ENCODE measurements at places on chromosomes 6 and 20. TPM values are rescaled to one million over a fixed set of nuclear protein-coding genes. Genes with fewer than 3 reads are reported as not detected.

PHACTR1 gene
- total RNA-seq = 12.7 TPM

MYLK2 gene
- 6.1 TPM for total RNA-seq

POU5F1 gene
- 0.69 TPM for total RNA-seq

STX11 gene
- total RNA-seq = 5.9 TPM

GRCh38 chr6:133169901-133170300 is 71.3 kb upstream of the EYA4 start:
- DNase-seq = no peak

- DNase-seq = no peak
Observed at GRCh38 chr6:149563928-149564325, 2.2 kb upstream of the GINM1 start.

DNA sequence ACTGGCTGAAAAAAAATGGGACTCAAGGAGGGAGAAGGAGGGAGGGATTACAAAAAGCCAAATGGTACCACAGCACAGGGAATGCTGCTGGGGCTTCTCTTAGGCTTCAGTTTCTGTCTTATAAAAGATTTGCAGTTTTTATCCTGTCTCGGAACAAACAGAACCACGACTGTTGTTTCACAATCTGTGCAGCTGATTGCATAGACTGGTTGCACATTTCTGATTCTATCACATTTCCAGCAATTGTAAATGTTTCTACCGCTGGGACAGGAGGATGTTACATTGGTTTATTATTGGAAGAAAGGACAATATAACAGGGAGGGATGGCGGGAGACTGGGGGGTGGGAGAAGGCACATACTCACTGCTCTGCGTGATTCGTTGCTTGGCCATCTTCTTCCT is 73.5 kb upstream of the ARID1B start:
- no peak for DNase-seq

- no peak for DNase-seq
Observed at GRCh38 chr6:156851454-156851921, 74.3 kb downstream of the ARID1B start.

GRCh38 chr20:58514321-58515232 is 622 bp downstream of the APCDD1L start:
- DNase-seq = no peak

DNA sequence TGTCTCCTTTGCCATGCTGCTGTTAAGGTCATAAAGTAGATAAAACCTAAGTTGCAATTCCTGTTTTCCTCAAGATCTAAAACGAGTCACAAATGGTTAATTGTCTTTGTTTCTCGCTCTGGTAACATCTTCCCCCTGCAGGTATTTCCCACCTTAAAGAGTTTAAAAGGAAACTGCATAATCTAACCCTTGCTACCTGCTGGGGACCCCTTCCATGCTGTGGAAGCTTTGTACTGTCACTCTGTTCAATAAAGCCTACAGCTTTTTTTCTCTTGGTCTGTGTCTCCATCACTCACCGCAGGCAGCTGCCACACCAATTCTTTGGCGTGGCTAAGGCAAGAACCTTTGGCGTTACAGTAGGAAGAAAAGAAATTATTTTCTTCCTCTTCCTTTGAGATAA is 117.7 kb upstream of the GJE1 start:
- DNase-seq = no peak

DNA sequence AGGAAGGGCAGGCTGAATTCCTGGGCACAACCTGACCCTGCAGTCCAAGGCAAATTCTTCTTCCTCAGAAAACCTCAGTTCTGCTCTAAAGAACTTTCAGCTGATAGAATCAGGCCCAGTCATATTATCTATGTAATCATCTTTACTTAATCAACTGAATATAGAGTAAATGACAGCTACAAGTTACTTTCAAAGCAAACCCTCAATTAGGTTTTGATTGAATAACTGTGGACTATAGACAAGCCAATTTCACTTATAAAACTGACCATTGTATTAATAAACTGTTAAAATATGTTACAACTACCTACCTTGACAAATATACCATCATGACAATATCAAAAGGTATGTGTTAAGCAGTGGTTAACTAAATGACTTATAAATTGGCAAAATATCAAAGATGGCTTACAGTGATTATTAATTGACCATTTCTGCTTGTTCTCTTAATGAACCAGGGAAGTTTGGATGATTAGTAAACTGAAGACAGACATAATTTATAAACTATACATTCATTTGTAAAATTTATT is 46.1 kb upstream of the ADGRF5 start:
- no peak for DNase-seq
